Dermis microvascular lymphatic vessel endothelial cell (primary cell): ENCODE measurements at places on chromosomes 11 and 22. TPM values are rescaled to one million over a fixed set of nuclear protein-coding genes. Genes with fewer than 3 reads are reported as not detected.

The CARD18 gene
- total RNA-seq = not detected in 2 replicates

The ENTHD1 gene
- total RNA-seq = not detected in 2 replicates

The CADM1 gene
- 0.51 and 0.77 TPM in 2 replicates for total RNA-seq

The OTOG gene
- total RNA-seq = not detected in 2 replicates

The MMP13 gene
- not detected in 2 replicates for total RNA-seq

The DNAJB7 gene
- not detected in 2 replicates for total RNA-seq

The LRRC74B gene
- not detected in 2 replicates for total RNA-seq

The SOX10 gene
- not detected in 2 replicates for total RNA-seq

The ROBO4 gene
- total RNA-seq = 278 and 426 TPM in 2 replicates

The PNPLA5 gene
- not detected in 2 replicates for total RNA-seq
